NCI-H345 (cell line): ENCODE measurements at places on chromosomes 3 and 15.

GRCh38 chr3:50163572-50164455, 8.7 kb downstream of the SEMA3F start:
- DNase-seq = no peak

GRCh38 chr3:192921793-192922192, 4.1 kb upstream of the MB21D2 start:
- no peak for DNase-seq

DNA sequence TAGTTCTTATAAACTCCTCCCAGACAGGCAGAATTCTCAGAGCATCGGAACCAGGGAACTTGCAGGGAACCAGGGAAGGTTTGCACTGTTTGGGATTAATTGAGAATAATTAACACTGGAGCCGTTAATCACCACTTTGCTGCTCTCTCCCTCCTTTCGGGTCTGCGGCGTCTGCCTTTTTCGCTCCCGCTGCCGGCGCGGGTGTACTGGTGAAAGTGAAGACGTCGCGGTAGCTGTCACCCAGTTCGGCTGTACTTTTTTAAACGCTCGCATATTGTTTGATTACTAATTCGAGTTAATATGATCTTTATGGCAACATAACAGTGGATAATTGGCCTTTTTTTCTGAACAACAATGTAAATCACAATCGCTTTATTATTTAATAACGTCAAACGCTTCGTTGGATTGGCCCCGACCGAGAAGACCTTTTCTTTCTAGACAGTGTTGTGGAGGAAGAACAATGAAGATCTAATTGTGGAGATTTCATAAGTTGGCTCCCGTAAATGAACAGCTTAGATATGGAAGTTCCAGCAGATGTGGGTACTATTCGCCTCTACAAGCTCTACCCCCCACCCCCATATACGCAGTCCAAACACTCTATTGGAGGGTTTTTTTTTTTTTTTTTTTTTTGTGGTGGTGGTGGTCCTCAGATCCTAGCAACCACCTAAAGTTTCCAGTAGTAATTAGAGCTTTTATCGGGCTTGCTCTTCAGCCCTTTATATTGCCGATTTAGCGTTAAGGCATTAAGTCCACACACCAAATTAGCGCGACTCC, 12.7 kb downstream of the SOX2 start:
- no peak for DNase-seq

DNA sequence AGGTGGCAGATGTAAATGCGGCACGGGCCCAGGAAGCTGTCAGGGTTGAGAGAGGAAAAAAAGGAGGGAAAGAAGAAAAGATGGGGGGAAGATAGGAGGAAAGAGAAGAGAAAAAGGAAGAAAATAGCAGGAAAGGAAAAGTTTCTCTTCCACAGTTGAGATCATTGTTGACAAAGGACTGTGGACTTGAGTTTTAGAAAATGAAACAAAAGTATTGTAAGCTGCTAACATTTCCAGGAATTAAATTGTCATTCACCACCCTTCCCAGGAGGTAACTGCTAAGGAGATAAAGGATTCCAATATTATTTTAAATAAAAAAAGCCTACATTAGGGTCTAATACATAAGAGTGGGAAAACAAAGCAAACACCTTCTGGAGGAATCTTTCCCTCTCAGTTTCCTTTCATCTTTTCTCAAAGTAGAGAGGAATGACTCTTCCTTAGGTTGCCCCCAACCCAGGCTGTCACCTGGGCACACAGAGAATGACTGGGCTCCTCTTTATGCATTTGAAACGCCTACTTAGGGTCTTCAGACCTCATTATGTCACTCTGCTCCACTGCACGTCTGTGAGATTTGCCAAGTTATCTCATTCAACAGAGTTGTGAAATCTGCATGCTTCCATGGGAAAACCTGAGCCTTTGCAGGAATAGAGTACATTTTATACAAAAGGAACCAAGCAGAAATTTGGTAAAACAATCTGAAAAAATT, 194.0 kb downstream of the TNIK start:
- DNase-seq = no peak

GRCh38 chr3:102748646-102749045, 313.8 kb downstream of the ZPLD1 start:
- no peak for DNase-seq

DNA sequence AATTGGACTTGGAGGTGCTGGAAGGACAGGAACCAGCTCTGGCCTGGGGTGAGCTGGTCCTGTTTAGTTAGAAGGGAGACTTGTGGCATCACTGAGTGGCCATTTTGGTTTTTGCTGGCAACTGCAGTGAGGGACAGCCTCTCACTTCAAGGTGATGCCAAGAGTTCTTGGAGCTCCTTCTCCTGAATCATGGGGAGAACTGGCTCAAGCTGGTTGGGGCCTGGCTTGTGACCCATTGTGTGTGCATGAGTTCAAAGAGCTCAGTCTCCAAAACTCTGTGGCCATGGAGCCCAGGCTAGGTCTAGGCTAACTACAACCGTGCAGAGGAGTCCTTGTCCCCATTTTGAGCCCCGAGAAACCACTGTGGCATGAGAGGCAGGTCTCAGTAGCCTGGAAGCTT, 60.1 kb upstream of the ZNF148 start:
- DNase-seq = no peak

GRCh38 chr3:70386846-70387245, 74.4 kb upstream of the MDFIC2 start:
- no peak for DNase-seq

GRCh38 chr15:101305820-101306255, 10.8 kb upstream of the SNRPA1 start:
- no peak for DNase-seq

DNA sequence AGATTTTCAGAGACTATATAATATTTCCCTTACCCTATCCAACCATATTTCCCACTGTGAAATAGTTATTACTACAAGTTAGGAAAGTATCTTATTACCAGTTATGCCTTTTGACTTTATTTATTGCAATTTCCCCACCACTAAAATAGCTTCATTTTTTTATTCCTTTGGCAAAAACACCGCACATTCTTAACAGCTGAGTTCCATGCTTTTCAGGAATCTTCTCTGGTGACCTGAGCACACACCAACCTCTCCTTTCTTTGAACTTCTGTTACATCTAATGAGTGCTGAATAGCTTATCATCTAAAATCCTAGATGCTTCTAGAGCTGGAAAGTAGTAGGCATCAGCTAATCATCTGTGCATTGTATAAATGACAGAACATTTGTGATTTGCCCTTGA, 99.1 kb downstream of the UBE2E2 start:
- no peak for DNase-seq

- DNase-seq = peak; percentile 37
These were observed 57.0 kb downstream of the IQSEC1 start for GRCh38 chr3:13016083-13016720.

GRCh38 chr3:106345353-106346027, 476.7 kb upstream of the CBLB start:
- DNase-seq = no peak

DNA sequence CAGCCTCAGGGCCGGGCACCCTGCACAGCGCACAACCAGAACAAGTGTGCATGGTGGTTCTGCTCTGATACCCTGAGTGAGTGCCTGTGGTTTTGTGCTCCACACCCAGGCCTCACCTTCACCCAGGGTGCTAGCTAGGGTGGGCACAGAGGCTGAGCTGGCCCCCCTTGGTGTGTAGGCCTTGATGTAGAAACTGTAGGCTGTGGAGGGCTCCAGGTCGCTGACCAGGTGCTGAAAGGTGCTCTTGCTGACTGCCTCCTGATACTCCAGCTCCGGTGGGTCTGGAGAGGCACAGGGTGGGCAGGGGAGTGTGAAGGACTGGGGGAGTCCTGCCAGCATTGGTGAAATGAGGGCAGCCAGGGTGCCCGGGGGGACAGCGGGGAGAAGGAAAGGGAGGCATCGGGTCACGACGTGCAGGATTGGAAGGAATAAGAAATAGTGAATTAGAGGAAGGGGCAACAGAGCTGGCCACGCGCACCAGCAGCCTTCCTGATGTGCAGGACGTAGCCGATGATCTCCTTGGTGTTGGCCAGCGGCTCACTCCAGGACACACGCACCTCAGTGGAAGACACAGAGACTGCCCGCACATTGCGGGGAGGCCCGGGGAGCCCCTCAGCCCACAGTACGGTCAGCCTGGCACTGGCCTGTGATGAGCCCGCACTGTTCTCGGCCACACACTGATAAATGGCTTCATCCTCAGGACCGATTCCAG, 26.6 kb downstream of the RNU5B-1 start:
- DNase-seq = no peak

- DNase-seq = no peak
These were observed 610 bp downstream of the ARID3B start for GRCh38 chr15:74541494-74542165.

DNA sequence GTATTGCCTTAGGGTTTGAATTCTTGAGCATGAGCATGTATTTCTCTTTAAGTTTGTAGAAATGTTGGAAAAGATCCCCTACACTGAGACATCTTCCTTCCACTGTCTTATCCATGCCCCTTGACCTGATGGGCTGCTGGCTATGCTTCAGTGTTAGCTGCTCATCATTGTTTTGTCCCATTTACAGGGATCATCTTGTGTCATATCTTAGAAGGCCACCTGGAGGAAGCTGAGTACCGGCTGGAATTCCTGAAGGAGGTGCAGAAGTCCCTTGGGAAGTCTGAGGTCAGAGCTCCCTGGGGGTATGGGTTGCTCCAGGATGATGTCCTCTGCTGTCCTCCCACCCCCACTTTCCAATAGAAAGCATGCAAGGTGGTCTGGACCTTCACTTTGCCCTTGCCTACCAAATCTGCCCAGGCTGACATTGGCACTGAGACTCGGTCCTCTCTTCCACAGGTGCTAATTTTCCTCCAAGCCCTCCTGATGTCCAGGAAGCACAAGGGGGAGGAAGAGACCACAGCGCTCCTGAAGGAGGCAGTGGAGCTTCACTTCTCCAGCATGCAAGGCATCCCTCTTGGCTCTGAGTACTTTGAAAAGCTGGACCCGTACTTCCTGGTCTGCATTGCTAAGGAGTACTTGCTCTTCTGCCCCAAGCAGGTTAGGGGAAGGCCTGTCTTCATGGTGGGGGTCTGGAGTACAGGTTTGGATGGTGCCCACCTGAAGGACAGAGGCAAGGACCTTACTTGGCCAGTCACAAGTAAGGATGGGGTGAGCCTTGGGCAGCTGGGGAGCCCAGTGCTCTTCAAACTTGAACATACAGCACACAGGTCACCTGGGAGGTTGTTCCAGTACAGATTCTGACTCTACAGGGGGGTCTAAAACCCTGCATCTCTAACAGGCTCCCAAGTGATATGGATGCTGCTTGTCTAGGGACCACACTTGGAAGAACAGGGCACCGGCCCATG, 17.7 kb downstream of the TTC21A start:
- DNase-seq = no peak

- no peak for DNase-seq
These were observed 20.1 kb downstream of the TIPARP start for GRCh38 chr3:156694536-156694935.

DNA sequence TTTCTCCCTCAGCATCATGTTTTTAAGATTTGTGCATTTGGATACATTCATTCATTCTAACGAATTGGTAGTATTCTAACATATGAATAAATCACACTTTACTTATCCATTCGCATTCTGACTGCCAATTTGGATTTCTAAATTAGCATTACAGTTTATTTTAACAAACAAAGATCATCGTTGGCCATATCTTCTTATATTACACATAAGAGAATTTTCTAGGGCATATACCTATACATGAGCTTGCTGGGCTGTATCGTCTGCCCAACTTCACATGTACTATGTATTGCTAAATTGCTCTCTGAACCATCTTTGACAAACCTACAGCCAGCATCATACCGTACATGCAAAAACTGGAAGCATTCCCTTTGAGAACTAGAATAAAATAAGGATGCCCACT, 265.8 kb upstream of the PPP2R3A start:
- DNase-seq = no peak

- DNase-seq = no peak
These were observed 3.4 kb upstream of the DISP2 start for GRCh38 chr15:40354408-40355171.

- no peak for DNase-seq
These were observed 48.5 kb downstream of the HERC2 start for GRCh38 chr15:28273468-28273867.
